ENCODE measurements at places on chromosomes 2 and 18. TPM values are rescaled to one million over a fixed set of nuclear protein-coding genes. Genes with fewer than 3 reads are reported as not detected.

GRCh38 chr18:57943723-57944122 is 100.3 kb upstream of the NEDD4L start:
- DNase-seq: peak; percentile 52

GRCh38 chr2:182291296-182291695 is 135.5 kb downstream of the PDE1A start:
- DNase-seq: no peak

DNA sequence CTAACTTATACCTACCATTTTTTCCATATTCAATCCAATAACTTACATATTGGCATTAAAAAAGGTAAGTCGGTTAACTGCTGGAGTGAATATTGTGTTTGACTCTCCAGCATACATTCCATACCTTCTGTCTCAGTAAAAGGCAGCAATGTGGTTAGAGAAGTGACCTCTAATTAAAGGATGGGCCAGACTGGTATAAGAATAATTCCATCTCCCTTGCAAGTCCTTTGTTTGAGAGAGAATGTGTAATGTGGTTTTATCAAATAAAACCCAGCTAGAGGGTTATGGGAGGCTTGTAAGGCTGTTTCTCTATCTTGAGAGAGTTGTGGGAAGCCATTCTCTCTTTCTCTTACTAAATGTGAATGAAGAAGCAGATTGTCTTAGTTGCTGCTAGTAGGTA is 289.3 kb upstream of the TCF4 start:
- DNase-seq: no peak

GRCh38 chr18:58624011-58624410 is 4.9 kb downstream of the ALPK2 start:
- DNase-seq: no peak

DNA sequence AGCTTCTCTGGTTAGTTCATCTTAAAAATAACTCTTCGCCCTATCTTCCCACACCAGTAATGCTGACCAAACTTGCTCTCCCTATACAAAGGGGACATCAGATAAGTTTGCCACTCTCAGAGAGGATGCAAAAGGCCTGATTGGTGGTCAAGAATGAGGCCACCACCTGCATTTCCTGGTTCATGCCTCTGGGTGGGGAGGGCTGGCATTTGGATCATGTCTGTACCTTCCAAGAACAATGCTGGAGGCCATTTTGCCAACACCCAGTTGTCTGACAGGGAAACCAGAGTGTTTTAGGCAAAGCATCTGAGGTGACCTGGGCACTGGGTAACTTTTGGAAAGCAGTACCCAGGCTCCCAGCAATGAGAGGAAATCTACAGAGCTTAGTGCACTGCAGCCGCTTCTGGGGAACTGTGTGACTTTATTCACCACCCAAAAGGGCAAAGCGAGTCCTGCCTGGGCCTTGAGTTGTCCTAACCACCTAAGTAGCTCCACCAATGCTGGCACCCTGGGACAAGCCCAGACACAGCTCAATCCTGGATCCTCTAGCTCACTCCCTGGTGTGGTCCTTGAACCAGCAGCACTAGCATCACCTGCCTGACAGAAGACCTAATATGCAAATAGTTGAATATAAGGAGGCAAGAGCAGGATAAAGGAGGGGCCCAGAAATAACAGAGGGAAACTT is 35.1 kb downstream of the CAPN13 start:
- no peak for DNase-seq

DNA sequence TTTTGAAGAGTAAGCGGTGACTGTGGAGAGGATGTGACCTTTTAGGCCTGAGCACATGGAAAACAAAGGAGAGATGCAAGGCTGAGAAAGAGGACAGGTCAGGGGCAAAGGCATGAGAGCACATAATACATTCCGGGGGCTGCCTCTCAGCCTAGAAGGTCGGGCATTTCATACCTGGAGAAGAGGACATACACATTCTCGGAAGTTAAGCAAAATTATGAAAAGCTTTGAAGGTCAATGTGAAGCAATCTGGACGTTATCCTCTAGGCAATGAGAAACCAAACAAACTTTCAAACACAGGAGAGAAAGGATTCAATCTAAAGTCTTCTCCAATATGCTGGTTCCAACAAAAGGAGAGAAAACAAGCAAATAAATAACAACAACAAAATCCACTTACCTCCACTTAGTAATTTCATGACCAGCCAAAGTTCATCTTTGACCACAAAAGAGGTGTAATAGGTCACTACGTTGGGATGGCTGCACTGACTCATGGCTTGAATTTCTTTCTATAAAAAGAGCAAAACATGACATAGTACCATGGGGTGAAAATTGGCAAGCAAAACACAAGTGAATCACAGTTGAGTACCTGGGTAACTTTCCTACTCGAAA is 80.4 kb downstream of the STK39 start:
- DNase-seq: peak; percentile 87

DNA sequence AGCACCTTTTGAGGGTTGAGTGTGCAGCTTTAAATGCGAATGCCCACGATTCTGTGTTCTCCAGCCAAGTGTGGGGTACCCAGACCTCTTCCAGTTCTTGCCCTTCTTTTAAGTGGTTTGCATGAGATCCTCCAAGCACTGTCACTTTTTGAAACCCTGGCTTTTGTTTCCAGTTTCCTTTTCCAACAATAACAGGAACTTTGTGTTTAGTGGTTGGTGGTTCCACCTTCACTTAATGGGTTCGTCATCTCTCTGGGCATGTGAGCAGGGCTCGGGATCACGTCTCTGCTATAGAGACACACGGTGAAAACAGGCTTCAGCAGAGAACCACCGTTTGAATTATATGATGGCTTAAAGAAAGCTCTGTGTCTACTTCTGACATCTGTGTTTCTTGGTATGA is 197.6 kb downstream of the LDLRAD4 start:
- no peak for DNase-seq

GRCh38 chr2:237276716-237277490 is 137.1 kb downstream of the COL6A3 start:
- no peak for DNase-seq

DNA sequence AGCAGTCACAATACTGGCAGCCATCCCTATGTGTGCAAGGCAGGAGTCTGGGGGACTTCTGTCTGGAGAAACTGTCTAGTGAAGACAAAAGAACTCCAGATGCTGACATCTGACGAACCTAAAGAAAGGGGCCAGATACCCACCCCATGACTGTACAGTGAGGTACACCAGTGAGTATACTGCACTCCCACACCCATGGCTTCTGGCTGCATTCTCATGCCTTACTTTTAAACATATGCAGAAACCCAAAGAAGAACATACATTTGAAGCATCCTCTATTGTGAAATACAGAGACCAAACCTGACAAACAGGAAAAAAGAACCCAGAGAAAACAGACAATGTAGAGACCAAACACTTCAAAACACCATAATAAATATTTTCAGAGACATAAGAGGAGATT is 102.2 kb downstream of the ACTR3 start:
- peak; percentile 34 for DNase-seq

DNA sequence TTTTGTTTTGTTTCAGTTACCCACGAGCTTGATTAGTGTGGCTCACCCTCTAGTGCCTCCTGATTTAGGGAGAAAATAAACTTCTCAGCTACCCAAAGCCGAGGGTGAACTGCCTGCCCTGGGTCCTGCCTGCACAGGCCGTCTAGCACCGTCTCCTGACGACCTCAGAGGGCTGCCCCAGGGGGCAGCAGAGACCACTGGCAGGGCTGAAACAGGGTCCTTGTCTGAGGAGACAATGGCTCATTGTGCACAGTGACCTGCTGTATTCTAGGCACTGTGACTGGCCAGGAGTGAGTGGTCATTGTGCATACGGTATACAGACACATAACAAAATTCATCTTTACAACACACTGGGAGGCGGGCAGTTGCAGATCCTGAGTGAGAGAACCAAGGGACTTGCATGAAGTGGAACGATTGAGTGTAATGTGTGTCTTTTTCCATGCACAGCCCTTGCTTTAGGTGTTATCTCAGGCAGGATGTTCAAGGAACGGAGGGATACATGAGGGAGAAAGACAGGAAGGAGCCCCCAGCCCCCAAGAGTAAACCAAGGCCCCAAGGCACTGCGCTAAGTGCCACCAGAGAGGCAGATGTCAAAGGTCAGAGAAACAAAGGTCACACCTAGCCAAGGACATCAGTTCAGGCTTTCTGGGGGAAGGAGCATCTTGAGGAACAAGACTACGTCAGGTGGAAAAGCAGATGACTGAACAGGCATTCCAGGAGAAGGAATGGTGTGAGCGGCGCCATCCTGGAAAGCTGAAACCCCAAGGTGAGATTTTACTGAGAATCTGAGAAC is 421.3 kb downstream of the LPIN1 start:
- no peak for DNase-seq

GRCh38 chr2:138469411-138469810 is 32.2 kb upstream of the SPOPL start:
- DNase-seq: no peak

DNA sequence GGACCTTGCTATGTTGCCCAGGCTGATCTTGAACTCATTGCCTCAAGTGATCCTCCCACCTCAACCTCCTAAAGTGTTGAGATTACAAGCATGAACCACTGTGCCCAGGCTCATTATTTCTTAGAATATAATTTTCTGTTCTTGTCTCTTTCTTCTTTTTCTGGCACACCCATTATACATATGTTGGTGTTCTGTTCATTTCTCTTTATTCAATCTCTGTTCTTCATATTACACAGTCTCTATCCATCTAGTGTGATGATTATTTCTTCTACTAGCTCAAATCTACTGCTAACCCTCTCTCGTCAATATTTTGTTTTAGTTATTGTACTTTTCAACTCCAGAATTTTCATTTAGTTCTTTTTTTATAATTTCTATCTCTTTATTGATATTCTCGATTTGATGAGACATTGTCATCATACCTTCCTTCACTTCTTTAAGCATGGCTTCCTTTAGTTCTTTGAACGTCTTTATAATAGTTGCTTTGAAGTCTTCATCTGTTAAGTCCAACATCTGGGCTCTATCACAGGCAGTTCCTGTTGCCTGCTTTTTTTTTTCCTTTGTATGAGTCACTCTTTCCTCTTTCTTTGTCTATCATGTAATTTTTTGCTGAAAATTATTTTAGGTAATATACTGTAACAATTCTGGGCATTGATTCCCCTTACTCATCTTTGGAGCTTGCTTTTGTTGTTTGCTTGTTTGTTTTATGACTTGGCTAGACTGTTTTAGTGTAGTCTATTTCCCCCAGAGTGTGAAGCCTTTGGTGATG is 196.4 kb upstream of the NABP1 start:
- no peak for DNase-seq

DNA sequence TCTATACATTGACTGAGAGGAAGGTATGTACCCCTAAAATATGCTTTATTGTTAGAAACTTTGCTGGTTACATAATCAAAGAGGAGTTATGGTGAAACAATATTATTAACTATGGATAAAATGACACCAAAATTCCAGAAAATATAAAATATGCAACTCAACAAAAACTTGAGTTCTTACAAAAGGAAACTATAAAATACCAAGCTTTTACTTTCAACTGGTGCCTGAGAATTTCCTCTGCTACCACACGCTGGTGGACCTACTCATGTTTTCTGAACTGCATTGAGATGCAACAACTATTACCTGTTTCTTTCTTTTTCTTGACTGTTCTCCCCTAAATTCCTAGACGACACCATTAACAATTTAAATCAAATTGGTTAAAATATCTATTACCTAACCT is 8.2 kb upstream of the NFE2L2 start:
- no peak for DNase-seq

DNA sequence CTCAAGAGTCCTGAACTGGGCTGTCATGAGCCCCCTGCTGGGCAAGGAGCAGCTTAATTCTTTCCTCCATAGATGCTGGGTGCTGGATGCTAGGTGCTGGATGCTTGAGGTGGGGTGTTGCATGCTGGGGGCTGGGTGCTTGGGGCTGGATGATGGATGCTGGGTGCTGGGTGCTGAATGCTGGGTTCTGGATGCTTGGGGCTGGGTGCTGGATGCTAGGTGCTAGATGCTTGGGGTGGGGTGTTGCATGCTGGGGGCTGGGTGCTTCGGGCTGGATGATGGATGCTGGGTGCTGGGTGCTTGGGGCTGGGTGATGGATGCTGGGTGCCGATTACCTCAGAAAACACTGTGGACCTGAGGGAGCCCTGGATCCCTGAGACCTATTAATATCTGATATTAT is 837.7 kb downstream of the GALR1 start:
- no peak for DNase-seq

GRCh38 chr2:164515030-164515429 is 106.3 kb downstream of the GRB14 start:
- no peak for DNase-seq

DNA sequence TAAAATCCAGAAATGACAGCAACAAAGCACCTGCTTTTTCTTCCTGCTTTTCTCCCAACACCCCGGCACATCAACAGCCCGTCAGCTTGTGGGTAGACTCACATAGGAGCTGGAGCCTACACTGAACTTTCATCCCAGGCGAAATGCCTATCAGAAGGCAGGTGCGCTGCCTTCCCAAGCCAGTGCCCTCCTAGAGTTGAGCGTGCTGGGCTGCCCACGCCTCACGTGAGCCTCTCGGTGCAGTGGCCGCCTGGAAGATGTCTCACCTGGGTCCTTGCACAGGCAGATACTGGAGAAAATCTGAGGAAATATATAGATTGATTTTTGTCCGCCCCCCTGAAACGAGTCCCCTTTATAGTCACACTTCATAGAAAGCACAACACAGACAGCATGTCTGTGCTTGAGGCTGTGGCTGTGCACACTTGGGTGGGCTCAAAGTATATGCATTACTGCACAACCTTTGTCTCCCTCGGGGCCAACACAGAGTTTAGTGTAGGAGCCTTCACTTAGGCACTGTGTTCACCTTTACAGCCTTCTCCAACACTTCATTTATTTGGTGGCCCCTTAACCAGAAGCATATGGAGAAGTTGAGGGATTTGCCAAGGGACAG is 112.5 kb downstream of the SMAD7 start:
- DNase-seq: no peak

DNA sequence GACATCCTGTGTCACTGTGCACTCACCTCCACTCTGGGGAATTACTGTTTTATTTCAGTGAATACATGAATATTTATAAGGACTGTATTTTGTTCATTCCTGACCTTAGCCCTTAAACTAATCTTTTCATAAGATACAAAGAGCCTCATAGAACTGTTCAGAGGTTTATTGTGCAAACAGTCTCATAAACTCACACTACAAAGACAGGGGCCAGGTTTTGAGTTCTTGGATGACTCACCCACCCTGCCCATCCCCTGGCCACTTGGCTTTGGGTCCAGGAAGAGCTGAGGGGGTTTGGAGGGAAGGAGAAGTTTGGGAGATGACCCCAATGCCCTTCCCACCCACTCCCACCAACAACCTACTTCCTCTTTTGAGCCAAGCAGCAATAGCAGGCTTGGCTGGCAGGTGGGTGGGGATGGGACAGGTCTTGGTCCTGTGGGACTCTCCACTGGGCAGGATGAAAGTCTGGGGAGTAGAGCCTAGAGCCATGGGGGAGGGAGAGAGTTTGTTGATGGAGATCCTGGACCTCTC is 43.1 kb upstream of the IL1R2 start:
- peak; percentile 6 for DNase-seq

- DNase-seq: no peak
Observed at GRCh38 chr2:56357655-56358295, 174.0 kb downstream of the CCDC85A start.

PIEZO2 gene
- not detected for total RNA-seq

HES6 gene
- total RNA-seq: 13.2 TPM

ZNF892 gene
- 12.0 TPM for total RNA-seq

UGT1A8 gene
- total RNA-seq: not detected

COL5A2 gene
- 9.6 TPM for total RNA-seq

PAIP2B gene
- 2.0 TPM for total RNA-seq

GPBAR1 gene
- 0.83 TPM for total RNA-seq
